ENCODE measurements at places on chromosomes 1 and 21.

DNA sequence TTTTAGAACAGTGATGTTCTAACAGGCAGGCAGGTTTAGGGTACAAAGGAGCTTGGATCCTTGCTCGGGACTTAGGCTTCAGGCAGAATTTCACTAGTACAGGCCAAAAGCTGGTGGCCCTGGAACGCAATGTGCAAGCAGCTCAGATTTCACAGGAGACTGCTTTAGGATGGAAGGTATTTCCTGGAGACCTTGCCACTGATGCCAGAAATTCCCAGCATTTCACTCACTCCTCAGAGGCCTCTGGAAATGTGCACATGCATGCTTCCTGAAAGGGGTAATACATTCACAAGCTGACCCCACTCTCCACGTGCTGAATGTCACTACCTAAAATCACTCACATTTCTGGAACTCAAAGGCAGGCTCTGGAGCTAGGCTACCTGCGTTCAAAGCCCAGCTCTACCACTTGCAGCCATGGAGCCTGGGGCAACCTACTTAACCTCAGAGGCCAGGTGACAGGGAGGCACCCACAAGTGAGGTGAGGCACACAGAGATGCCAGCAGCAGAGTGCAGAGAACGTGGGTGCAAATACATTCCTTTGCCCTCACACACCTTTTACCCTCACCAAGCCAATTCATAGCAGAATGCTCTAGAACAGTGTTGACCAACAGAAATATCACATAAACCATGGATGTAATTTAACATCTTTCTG lies 56.5 kb downstream of the CDC7 start:
- DNase-seq, result no peak

- DNase-seq, result no peak
Observed at GRCh38 chr1:67609577-67610341, 75.2 kb upstream of the GADD45A start.

DNA sequence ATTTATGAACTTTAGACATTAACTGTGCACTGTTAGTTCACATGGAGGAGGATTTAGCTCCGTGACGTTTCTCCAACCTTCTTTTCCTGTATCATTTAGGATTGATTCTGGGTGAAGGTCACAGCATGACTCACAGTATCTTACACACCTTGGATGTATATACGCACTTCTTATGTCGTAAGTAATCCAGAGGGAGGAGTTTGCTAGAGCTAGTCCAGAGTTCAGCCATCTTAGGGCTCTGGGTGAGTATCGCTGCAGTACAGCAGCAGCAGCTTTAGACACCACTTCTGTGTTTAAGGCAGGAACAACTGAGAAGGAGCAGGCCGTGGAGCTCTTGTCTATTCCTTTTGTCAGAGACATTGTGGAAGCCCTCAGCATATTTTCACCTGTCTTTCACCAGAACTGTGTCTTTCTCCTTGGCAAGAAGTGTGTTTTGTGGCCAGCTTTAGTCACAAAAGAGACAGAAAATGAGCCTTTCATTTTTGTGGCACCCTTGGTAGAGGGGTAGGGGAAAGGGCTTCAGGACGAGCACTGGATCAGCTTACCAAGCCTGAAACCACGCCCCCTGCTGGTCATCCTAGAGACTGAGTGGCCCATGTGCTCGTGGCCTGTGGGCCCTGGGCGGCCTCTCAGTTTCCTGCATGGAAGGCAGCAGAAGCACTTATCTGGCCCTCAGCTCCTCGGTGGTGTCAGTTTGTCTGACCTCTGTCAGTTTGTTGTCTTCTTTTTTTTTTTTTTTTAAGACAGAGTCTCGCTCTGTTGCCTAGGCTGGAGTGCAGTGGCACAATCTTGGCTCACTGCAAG lies 64.0 kb downstream of the ADARB1 start:
- DNase-seq, result no peak

GRCh38 chr1:173530795-173531693 lies 53.9 kb downstream of the PRDX6 start:
- DNase-seq, result no peak

GRCh38 chr1:202197653-202198365 lies 4.2 kb downstream of the LGR6 start:
- no peak for DNase-seq

GRCh38 chr1:245988393-245989078 lies 518.5 kb downstream of the SMYD3 start:
- DNase-seq, result no peak

GRCh38 chr1:22884806-22885530 lies 87.7 kb downstream of the LACTBL1 start:
- DNase-seq, result no peak

Measured in NCI-H1417 treated with DMSO at 0.1 percent for 48 hours (cell line).